CD8-positive, alpha-beta T cell (primary cell): ENCODE measurements at places on chromosomes 3 and 15. TPM values are rescaled to one million over a fixed set of nuclear protein-coding genes. Genes with fewer than 3 reads are reported as not detected.

The RNF111 gene
- total RNA-seq, result 25.2 TPM

The UROC1 gene
- not detected for total RNA-seq

The ANKRD28 gene
- 35.1 TPM for total RNA-seq

The FHIT gene
- 7.6 TPM for total RNA-seq

The BFSP2 gene
- not detected for total RNA-seq

The KCTD6 gene
- 4.2 TPM for total RNA-seq

The GOLGA6L7 gene
- total RNA-seq, result not detected

The PCNP gene
- 175 TPM for total RNA-seq

The SLC27A2 gene
- 0.39 TPM for total RNA-seq

The MESP2 gene
- total RNA-seq, result not detected

The HYAL3 gene
- 2.1 TPM for total RNA-seq

The CDCP1 gene
- total RNA-seq, result not detected

The PLA2G4E gene
- total RNA-seq, result not detected

The MYZAP gene
- total RNA-seq, result not detected

The ITPR1 gene
- 62.3 TPM for total RNA-seq

The SLC15A2 gene
- 0.97 TPM for total RNA-seq

The ASB14 gene
- total RNA-seq, result not detected

The OIP5 gene
- not detected for total RNA-seq

The GBE1 gene
- total RNA-seq, result 5.1 TPM

The SPG21 gene
- total RNA-seq, result 25.1 TPM

The TERB2 gene
- not detected for total RNA-seq

The RPL32 gene
- total RNA-seq, result 4,188 TPM

The SLC24A5 gene
- not detected for total RNA-seq

The RBP2 gene
- total RNA-seq, result not detected

The RTP1 gene
- not detected for total RNA-seq

The ZNF774 gene
- total RNA-seq, result not detected

The SPESP1 gene
- total RNA-seq, result not detected

The DPP8 gene
- 38.1 TPM for total RNA-seq

The EDEM1 gene
- 88.9 TPM for total RNA-seq

The VEPH1 gene
- total RNA-seq, result not detected

The TEX9 gene
- total RNA-seq, result 1.1 TPM

The PLAAT1 gene
- not detected for total RNA-seq

The GABRA5 gene
- total RNA-seq, result not detected

The GOLGA8K gene
- total RNA-seq, result not detected

The KNG1 gene
- total RNA-seq, result not detected

The CSTA gene
- not detected for total RNA-seq

The FBXO40 gene
- total RNA-seq, result not detected

The MUC20 gene
- total RNA-seq, result 1.6 TPM

The TWF2 gene
- 31.1 TPM for total RNA-seq

The DHX36 gene
- 152 TPM for total RNA-seq
